ENCODE measurements at places on chromosomes 3 and 15.

GRCh38 chr15:42999201-42999779 is 78.7 kb upstream of the TTBK2 start:
- DNase-seq = no peak

DNA sequence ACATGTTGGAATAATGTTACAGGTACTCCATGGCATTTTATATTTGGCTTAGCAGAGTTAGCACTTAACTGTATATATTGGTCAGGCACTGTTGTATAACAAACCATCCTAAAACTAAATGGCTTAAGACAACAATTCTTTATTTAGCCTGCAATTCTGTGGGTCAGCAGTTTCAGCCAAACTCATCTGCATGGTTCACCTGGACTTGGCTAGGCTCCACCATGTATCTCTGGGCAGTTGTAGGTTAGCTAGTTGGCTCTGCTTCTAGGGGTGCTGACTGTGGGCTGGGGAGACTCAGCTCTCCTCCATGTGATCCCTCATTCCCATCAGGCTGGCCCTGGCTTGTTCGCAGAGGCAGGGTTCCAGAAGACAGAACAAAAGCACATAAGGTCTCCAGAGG is 34.4 kb downstream of the RARB start:
- DNase-seq = no peak

DNA sequence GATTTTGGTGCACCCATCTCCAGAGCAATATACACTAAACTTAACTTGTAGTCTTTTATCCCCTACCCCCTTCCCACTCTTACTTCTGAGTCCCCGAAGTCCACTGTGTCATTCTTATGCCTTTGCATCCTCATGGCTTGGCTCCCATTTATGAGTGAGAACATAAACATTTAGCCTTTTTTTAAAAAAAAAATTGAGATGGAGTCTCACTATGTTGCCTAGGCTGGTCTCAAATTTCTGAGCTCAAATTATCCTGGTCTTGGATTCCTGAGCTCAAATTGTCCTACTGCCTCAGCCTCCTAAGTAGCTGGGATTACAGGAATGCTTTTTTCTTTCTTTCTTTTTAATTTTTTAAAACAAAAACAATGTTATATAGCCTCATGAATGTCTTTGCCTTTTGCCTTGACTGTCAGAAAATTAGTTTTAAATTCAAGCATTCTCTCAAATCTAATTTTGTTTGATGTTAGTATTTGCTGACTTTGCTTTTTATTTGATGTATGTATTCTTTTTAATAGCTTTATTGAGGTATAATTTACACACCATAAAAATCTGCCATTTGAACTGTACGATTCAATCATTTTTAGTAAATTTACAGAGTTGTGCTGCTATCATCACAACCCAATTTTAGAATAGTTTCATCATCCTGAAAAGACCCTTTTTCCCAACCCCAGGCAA is 46.9 kb downstream of the NFKBIZ start:
- no peak for DNase-seq

DNA sequence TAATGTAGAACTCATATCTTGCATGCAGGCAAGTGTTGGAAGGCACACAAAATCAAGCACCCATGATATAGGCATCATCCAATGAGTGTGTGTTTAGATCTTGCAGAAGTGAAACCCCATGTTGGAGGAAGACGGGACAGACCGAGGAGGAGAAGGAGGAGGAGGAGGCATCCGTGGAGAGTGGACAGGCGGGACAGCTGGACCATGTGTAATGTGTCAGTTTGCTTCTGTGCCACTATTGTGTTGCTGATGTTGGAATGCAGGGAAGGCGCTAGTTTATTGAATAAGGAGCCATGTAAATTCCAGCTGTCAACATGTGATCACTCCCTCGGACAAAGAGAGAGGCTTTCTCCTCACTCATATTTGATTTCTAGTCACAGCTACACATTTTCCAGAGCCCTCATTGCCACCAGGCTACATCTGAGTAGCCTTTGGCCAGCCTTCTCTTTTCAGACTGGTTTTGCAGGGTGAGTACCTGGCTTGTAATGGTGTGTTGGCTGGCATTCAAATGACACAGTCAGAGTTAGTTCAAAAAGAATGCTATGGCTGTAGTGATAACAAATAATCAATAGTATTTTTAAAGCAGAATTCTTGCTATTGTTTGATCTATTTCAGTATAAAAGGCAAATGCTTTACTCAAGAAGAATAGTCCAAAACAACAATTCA is 1037.6 kb upstream of the NR2F2 start:
- DNase-seq = no peak

GRCh38 chr15:71601038-71601834 is 209.1 kb upstream of the NR2E3 start:
- no peak for DNase-seq

DNA sequence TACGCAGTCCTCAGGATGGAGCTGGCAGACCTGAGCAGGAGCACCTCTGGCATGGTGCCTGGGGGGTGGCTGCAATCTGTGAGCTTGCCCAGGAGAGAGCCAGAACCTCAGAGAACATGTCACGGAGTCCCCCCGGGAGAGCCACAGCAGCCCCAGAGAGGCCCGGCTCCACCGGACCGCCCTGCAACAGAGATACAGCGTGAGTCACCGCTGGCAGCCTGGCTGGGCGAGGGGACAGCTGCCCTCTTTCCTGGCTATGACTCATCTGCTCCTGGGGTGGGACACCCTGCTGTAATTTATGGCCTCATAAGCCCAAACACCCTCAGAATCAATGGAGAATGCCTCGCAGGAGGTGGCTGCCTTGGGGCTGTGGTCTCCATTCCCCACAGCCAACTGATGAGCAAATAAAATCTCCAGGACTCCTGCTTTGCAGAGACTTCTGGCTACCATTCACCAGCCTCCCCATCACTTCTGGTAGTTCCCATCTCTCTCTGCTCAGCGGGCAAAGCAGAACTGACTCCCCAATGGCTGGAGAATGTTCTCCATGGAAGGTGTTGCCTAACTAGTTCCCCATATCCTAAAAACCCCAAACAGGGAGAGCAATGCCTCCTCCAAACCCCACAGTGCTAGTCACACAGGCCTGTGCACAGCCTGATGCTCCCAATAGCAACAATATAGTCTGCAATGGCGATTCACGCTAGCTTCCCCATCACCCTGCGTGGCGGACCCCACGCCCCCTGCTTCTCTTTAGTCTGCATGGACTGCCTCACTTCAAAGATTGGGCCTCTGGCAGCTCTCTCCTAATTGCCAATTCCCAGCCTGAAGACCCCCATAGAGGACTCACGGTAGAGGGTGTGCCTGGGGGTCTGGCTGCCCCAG is 21.6 kb downstream of the ACSBG1 start:
- DNase-seq = no peak

- DNase-seq = no peak
Observed at GRCh38 chr3:18868911-18869689, 279.2 kb upstream of the KCNH8 start.

GRCh38 chr3:189871418-189871817 is 240.2 kb downstream of the TP63 start:
- no peak for DNase-seq

DNA sequence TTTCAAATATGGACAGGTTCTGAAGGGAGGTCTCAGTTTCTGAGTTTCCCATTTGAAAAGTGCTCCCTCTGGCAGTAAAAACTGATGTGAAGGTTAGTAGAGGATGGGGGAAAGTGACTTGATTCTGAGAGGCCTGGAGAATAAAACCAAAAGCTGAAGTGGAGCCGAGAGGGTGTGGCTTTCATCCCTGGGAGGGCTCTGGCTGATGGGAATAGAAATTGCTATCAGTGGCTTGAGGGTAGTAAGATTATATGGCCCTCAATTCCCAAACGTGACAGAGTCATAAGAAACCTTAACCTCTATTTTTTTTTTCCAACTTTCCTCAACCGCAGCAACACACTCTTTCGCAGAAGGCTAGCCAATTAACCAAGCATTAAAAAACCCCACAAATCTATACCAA is 185.9 kb downstream of the MEIS2 start:
- no peak for DNase-seq

- DNase-seq = no peak
Observed at GRCh38 chr3:64612916-64613526, 74.8 kb downstream of the ADAMTS9 start.

DNA sequence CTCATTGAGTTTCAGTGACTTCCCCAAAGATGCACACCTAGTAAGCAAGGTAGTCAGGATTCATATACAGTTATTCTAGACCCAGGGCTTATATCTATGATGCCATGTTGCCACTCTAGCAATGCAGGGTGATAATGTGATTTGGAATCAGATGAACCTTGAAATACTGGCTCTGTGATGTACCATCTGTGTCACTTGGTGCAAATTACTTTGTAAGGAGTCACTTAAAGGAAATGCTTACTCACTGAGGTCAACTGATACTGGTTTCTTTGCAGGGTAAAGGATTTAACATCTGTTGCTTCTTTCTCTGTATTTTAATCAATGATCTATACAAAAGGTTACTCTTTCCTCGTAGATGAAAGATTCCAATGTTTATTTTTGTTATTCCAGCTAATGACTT is 10.8 kb downstream of the ASB14 start:
- DNase-seq = no peak

DNA sequence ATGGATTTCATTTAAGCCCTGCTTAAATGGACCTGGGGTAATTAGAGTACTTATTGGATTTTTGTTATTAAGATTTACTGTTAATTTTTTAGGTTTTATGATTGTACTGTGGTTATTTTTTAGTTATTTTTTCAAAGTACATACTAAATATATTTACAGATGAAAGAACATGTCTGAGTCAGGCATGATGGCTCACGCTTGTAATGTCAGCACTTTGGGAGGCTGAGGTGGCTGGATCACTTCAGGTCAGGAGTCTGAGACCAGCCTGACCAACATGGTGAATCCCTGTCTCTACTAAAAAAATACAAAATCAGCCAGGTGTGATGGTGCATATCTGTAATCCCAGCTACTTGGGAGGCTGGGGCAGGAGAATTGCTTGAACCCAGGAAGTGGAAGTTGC is 16.2 kb upstream of the RPL24 start:
- DNase-seq = no peak

GRCh38 chr3:135258916-135259315 is 463.9 kb downstream of the EPHB1 start:
- DNase-seq = no peak

DNA sequence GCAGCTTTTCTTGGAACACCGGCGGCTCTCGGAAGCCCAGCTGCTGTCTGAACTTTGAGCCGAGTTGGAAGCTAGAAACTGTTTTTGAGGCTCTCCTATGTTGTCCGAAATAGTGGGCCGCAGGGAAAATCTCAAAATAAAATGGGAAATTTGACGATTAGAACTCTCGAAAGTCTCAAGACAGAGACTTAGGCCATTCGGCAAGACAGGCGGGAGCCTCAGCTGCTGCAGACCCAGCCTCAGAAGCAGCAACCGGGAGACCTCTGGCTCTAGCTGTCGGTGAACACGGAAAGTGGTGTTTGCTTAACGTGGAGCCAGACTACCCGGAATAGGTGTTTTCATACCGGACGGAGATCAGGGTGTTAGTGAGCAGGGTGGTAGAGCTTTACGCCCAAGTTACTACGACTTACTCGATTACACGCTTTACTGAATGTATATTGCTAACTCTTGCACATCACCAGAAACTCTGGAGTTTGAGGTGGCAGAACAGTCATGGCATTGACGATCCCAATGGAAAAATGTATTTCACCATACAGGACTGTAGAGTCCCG is 357 bp upstream of the MAN2C1 start:
- no peak for DNase-seq

DNA sequence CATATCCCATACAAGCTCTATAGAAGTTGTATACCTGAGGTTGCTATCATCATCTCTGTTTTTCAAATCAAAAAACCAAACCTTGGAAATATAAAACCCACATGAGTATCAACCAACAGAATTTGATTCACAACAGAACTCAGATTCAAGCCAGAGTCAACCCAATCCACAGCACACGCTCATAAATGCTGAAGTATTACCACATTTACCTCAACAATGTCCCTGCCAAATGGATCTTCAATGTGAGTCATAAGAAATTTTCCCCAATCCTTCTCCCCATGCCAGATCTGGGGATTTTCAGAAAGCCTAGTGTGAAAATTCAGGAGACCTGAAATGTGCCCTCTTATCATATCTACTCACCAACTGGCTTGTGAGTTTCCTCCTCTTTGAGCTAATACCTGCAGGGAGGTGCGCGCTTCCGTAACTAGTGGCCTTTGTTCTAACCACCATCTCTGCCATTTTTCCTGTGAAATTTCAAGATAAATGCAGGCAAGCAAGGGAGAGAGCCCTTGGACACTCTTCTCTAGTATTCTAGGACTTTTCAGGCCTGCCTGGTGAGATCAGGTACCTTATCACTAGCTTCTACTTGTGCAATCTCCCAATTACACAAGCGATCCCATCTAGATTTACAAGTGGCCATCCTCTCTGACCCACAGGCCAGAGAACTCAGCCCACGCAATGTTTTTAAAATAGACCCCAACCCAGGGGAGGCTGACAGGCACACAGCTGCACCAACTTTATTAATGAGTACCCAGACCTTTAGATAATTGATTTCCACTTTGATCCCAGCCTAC is 1076.9 kb upstream of the CFAP20DC start:
- no peak for DNase-seq

GRCh38 chr15:36331531-36332275 is 247.7 kb upstream of the CDIN1 start:
- DNase-seq = no peak

DNA sequence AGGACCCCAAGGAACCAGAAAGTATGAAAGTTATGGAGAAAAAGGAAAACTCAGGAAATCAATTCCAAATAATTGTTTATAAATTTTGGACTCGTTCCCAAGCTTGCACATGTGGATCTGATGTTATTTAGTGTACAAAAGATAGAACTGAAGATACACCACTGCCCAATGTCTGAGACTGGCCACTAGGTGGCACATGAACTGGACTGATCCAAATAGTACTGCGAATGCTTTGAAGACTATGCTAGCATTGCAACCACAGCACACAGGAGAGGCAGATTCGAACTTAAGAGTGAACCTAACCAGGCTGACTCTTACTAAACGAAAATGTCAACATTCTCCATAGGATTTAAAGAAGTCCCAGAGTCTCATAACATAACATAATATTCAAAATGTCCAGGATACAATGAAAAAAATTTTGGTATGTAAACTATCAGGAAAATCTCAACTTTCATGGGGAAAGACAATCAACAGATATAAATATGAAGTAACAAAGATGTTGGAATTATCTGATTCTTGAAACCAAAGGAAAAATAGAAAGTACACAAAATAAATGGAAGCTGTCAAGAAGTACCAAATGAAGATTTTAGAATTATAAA is 596.7 kb downstream of the FGF12 start:
- peak; percentile 35 for DNase-seq

DNA sequence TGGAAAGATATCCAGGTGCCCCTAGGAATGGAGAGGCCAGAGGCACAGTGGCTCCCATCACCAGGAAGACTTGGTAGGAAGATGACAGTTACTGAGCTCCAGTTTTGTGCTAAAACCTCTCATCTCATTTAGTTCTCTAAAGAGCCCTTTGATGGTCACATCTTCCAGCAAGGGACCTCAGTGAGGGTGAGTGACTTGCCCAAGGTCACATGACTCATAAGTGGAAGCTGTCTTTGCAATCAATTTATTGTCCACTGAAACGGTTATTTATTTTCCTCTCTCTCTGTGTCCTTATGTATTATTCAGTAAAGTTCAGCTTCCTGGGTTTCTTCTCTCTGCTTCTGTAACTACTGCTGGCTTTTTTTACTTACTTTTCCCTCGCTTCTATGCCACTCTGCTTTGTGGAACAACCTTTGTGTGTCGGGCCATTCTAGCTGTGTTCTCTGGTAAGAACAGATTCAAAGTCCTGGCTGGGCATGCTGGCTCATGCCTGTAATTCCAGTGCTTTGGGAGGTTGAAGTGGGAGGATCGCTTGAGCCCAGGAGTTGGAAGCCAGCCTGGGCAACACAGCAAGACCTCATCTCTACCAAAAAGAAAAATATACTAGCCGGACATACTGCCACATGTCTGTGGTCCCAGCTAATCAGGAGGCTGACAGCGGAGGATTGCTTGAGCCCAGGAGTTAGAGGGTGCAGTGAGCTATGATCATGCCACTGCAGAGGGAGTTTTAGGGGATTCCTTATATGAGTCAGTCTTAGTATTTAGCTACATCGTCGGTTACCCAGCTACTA is 55.9 kb downstream of the PDIA5 start:
- DNase-seq = no peak

Data from NCI-H1436 (cell line).